ENCODE measurements at places on chromosomes 6 and 20.

DNA sequence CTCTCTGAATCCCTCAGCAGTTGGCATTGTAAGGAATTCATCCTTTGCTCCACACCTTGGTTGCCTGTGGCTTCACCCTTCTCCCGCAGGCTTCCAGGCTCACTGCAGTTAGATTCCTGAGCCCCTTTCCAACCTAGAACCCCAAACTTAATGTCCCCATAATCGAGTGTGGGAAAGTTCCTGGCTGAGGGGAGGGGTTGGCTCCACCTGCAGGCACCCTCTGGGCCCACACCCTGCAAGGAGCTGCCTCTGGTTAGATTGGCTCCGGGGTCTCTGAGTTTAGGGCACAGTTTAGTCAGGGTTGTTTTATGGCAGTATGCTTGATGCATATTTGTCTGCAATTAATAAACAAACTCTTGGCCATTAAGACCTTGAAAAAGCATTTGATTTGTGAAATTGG, 63.4 kb downstream of the MTHFD1L start:
- no peak for DNase-seq

- DNase-seq: no peak
Measured at GRCh38 chr6:70593118-70593486, 26.4 kb downstream of the SDHAF4 start.

GRCh38 chr20:19626896-19627295, 131.2 kb upstream of the RIN2 start:
- no peak for DNase-seq

- no peak for DNase-seq
Measured at GRCh38 chr20:53708129-53708968, 114.7 kb upstream of the ZNF217 start.

DNA sequence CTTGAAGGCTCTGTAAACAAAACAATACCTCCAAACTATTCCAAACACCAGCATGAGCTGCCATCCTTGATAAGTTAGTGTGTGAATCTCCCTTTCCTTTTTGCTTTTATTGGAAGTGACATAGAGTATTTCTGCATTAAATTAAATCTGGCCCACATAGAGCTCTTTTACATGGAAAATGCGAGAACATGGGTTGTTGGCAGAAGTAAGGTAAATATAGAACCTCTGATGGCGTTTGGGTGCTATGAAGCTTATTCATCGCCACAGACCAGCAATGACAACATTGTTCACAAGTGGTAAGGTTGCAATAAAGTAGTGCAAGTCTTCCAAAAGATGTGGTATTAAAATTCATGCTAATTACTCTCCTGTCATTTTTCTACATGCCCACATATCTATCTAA, 445.8 kb upstream of the JAG1 start:
- DNase-seq: no peak

GRCh38 chr6:105137388-105137787, 42.4 kb downstream of the POPDC3 start:
- DNase-seq: no peak
